ENCODE measurements at places on chromosomes 11 and 22.
A peak's percentile ranks its signal among the peaks of the same experiment; 100 is the strongest.

DNA sequence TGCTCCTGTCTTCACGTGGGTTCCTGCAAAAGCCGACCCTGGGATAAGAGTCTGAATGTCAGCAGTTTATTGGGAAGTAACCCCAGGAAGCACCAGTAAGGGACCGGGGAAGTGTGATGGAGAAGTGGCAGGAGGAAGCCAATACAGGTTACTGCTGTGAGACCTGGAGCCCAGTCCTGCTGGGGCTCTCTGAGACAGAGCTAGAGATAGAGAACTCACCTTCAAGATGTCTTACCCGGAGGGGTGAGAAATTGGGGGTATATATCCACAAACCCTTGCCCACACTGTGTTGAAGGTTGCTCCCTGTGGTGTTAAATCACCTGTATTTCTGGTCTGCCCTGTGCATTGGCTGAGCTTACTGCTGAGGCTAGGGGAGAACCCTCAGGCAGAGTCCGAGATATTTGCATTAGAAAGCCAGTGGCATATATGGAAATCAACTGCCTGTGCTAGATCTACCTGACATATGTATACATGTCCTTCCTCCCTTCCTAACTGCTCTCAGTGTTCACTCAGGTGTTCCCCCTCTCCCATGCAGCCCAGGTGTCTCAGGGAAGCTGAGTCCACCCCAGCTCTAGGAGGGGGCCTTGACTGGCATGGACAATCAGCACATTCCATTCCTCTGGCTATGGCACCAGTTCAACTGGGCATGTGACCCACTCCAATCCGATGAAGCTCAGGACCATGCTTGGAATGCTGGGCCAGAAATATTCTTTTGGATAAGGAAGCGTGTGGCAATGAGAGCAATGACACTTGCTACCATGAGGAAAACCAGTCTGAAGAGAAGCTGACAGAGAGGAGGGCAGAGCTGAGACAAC is 6.8 kb upstream of the MICAL2 start:
- no peak for DNase-seq

DNA sequence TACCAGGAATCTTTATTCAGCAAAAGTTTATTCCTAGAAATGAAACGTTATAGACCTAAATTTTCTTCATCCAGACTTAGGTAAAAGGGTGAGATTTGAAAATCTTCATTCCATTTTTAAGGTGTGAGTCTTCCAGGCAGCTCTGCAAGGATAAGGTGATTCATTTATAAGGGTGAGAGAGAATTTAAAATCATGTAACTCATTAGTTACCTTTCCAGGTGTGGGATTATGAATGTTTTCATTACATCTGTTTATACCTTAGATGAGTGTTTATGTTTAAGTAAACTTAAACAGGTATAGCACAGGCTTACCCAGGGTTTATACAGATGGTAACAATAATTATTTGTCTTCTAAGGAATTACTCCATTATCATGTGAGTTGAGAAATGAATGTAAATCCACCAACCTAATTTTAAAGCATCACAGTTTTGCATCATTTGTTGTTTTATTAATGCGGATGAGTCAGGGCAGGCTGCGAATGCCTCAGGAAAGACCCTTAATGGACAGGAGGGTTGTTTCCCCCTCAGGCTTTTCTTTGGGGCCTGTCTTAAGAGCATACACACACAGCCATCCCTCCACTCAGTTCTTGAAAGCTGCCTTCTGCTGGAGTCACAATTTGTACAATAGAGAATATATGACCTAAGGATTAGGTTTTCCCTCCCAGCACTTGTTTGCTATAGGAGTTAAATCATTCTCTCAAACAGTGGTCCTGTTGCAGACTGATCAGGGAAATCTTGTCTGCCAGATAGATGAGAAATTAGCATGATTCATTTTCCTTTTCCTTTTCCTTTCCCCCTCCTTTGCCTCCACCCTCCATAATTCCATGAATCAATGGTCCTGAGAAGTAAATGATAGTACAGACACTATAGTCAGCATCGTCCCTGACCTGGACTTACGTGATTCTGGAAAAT is 3.0 kb downstream of the PRSS23 start:
- DNase-seq = no peak

DNA sequence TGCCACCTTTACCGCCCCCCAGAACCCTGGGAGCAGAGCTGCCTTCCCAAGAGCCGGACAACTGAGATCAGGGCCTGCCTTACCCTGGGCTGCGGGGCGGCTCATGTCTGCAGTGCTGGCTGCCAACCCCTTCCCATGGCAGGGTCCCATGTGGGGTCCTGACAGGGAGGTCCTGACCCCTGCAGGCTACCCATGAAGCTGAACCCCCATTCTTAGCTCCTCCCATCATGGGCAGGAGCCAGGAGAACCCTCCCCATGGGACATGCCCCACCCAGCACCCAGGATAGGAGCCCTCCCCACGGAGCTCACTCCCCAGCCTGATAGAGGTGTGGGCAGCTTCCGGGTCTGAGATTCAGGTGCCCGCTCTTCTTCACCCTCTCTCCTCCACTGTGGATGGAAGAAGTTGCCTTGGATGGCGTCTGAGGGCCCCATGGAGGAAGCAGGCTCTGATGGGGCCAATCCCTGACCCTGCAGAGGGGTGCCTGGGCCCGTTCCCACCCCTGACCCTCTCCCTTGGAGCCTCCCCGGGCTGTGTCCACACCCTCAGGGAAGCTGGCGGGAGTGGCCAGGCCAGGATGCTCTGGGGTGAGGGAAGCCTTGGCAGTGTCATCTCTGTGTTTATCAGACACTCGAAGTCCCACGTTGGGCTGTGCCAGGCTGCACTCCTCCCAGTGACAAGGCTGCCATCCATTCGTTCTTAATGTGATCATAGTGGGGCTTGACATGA is 1508.2 kb downstream of the BRD1 start:
- DNase-seq = no peak

- DNase-seq = no peak
Observed at GRCh38 chr11:68677432-68677831, 6.9 kb upstream of the GAL start.

- no peak for DNase-seq
Observed at GRCh38 chr11:68523743-68524142, 63.2 kb downstream of the PPP6R3 start.

DNA sequence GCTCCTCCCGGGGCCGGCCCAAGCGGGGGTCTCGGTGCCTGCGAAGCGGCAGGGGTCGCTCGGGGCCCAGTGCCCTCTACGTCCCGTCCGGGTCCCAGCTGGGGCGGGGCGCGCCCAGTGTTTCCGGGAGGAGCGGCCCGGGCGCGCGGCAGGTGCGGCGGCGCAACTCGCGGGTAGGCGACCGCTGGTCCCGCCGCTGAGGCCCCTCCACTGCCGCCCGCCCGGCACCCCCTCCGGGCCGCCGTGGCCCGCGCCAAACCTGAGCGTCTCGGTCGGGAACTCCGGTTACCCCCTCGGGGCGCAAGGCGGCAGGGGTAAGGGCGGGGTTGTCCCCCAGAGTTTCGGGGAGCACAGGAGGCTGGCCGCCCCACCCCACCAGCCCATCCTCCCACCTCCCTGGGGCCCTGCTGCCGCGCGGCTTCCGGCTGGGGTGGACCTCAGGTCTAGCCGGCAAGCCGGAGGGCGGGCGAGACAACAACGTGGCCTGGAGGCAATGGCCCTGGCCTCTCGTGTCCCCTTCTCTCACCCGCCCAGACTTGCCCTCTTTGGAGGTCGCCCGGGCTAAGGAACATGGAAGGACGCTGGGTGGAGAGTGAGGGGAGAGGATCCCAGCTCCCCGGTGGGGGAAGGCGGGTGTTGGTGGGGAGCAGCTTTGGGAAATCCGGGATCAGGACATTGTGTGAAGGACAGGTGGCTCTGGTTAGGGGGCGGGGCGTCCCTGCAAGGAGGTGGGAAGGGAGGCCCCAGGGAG is 398 bp upstream of the CRACR2B start:
- DNase-seq = no peak

GRCh38 chr22:44097263-44098020 is 73.3 kb downstream of the PARVB start:
- DNase-seq = no peak

DNA sequence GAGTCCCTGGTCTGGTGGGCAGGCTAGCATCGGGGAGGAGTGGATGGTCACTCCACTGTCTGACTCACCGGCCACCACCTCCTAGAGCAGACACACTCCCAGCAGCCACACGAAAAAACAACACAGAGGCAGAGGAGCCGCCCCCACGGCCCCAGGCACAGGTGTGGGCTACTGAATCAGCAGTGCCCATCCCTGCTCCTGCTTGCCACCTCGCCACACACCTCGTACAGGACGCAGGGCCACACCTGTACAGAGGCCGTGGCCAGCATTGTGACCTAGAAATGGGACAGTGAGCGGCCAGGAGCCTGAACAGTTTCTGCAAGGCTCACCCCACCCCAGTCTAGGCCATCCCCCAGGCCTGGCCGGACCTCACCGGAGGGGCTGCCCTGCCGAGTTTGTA is 14.0 kb downstream of the TRIM29 start:
- no peak for DNase-seq

DNA sequence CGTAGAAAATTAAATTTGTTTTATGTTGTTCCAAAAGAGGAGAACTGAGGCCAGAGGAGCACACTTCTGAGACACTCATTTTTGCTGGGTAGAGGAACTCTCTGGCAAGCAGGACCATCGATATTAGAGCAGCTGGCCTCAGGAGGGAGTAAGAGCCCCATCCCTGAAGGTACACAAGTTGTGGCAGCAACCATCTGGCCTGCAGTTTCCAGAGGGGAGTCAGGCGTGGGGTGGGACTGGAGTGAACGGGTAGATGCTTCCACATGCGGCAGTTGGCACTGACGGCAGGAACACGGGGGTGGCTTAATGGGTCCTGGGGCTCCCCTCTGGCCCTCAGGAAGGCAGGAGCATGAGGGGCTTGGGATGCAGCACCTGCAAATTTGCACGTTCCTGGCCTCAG is 13.2 kb upstream of the SSTR3 start:
- no peak for DNase-seq

DNA sequence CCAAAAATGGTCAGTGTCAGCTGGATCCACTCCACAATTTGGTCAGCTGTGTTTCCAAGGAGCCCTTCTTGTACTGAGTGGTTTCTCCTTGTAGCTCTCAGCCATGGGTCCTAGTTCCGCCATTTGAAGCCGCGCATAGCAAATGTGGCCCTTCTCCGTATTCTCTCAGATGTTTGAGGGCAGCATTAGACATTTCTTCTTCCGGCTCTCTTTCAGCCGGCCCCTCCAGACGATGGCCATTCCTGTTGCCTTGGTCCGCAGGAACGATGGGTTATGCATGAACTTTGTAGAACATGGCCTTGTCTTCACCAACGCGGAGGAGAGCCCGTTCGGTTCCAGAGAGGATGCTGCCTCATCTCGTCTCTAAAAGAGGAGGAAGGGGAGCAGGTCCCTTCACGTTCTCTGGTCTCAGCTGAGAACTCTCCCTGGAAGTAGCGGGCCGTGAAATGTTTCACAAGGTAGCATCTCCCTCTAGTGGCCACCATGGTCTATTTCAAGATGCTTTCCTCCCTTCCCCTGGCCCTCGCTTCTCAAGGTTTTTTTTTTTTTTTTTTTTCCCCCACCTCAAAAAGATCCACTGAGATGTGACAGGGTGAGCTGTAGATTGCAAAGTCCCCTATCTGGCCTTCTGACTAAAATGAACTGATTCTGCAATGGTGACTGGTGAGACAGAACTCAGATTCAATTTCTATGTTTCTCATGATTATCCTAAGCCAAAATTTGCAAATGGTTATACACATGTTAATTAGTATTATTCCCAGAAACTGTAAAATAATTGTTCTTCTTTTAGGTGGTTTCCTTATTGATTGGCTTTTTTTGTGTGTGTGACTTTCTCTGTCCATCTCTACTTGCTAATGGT is 19.8 kb upstream of the PLET1 start:
- peak; percentile 32 for DNase-seq

- no peak for DNase-seq
Observed at GRCh38 chr11:78147807-78148206, 8.4 kb upstream of the ALG8 start.

DNA sequence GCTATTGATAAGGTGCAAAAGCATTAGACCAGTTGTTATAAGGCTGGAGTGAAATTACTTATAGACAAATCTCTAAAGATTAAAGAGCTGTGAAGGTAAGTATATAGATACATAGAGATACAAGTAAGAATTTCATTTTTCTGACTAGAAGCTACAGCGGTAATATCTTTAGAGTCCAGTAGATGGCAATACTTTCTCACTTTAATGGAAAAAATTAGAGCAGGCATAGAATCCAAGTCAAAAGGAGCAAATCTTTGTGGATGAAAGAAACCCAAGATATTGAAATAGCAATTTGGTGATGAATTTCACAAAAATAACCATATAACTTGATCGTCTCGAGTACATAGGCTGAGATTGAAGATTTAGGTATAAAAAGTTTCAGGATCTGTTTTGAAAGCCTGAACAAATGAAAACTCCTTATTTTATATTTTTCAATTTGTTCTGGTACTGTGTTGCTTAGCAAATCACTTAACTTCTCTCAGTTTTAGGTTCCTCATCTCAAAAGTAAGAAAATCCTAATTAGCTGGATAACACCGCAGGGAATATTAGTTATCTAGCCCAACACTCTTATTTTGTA is 81.9 kb downstream of the UVRAG start:
- no peak for DNase-seq

GRCh38 chr11:10943968-10944367 is 86.1 kb upstream of the ZBED5 start:
- no peak for DNase-seq

GRCh38 chr11:7143908-7144307 is 55.1 kb downstream of the RBMXL2 start:
- no peak for DNase-seq

DNA sequence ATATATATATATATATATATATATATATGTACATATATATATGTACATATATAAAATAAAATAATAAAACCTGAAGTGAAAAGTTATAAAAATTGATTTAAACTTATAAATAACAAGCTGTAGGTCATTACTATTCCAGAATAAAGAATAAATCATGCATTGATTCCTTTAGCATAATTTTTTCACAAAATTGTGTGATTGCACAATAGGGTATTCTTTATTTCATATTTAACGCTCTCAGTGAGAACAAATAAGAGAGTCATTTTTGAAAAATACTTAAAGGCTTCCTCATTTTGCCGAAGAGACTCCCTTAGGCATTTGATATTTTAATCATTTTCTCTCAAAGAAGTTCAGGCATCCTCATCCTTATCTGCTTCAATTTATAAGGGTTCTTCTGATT is 41.3 kb upstream of the API5 start:
- DNase-seq = no peak

DNA sequence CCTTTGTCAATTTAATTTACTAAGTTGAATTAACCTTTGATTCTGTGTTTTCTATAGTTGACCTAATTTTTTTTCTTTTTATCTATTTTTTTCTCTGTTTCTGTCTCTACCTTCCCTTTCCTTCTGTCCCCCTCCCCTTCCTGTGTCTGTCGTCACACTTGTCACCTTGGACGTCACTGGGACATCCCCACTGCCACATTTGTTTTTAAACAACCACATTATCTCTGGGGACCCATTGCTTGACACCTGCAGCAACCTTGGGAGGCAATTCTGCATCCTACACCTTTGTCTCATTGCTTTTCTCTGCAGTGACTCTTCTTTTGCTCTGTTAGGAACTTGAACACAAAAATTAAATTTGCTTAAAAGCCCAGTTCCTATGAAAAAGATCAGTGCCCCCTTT is 51.8 kb upstream of the TTC12 start:
- DNase-seq = no peak

GRCh38 chr22:49483946-49484345 is 343.7 kb downstream of the BRD1 start:
- no peak for DNase-seq
